ENCODE measurements at places on chromosomes 4 and X. TPM values are rescaled to one million over a fixed set of nuclear protein-coding genes. Genes with fewer than 3 reads are reported as not detected.

The SLC34A2 gene
- not detected for polyA plus RNA-seq

- DNase-seq: no peak
These were observed 53.5 kb upstream of the FGF13 start for GRCh38 chrX:138765051-138765450.

The TCEAL2 gene
- not detected for polyA plus RNA-seq

The IGFBP7 gene
- 46.9 TPM for polyA plus RNA-seq

DNA sequence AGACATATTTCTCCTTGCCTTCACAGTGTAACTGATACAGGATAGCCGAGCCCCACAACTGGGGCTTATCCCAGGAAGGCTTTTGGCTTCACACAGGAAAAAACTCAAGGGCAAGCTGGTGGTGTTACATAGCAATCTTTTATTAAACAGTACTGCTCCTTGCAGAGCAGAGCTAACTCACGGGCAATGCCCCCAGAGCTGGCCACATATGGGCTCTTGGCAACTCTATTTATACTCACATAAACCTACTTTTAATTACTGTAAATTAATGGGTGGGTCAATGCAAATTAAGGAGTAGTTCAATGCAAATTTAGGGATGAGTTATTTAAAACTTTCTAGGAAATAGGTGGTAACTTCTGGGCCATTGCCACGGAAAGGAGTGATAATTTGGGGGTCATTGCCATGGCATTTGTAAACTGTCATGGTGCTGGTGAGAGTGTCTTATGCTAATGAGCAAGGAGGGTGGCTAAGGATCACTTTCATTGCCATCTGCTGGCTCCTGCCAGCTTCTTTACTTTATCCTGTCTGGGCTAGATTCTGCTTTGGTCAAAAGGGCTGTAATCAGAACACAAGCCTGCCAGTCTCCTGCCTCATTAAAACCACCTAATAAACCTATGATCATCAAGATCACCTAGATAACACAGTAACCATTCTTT, 288.8 kb downstream of the CENPC start:
- DNase-seq: no peak

The TRAM1L1 gene
- not detected for polyA plus RNA-seq

The NEIL3 gene
- polyA plus RNA-seq: 0.70 TPM

GRCh38 chr4:1416948-1417260, 10.7 kb upstream of the NKX1-1 start:
- no peak for DNase-seq

DNA sequence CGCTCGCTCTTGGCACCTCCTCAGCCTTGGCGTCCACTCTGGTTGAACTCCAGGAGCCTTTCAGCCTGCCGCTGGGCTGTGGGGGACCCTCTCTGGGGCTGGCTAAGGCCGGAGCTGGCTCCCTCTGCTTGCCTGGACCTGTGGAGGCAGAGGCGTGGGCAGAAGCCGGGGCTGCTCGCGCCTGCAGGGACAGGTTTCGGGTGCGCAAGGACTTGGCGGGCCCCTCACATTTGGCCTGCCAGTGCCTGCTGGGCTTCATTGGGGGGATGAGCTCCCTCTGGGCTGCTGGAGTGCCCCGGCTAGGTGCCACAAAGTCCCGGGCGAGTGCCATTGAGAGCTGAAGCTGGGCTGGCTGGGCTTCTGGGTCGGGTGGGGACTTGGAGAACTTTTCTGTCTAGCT, 371.7 kb downstream of the FAM133A start:
- no peak for DNase-seq

- DNase-seq: no peak
These were observed 292.8 kb downstream of the RAPGEF2 start for GRCh38 chr4:159395693-159396092.

- no peak for DNase-seq
These were observed 403.7 kb downstream of the CENPC start for GRCh38 chr4:67141586-67141985.

- no peak for DNase-seq
These were observed 22.8 kb upstream of the FGF2 start for GRCh38 chr4:122803788-122804208.

The MAGEA4 gene
- polyA plus RNA-seq: not detected

The RHOXF2B gene
- not detected for polyA plus RNA-seq

The YY2 gene
- polyA plus RNA-seq: 0.12 TPM

- no peak for DNase-seq
These were observed 115.6 kb downstream of the CAMK2D start for GRCh38 chr4:113645771-113646441.

The NEXMIF gene
- not detected for polyA plus RNA-seq

DNA sequence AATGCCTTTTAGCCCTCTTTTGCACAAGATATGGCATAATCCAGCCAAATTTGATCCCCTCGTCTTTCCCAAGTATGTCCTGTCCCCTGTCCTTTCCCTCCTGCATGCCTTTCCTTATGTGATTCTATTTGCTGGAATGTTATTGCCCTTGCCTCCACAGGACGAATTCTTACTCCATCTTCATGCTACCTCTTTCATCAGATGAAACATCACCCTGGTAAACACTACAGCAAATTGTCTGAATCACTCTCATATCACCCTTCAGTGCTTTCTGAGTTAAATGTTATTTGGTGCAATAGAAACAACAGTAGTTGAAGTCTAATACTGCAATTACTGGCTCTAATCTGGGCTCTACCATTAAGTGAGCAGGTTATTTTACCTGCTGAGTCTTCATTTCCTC, 52.2 kb upstream of the FAT1 start:
- DNase-seq: no peak

DNA sequence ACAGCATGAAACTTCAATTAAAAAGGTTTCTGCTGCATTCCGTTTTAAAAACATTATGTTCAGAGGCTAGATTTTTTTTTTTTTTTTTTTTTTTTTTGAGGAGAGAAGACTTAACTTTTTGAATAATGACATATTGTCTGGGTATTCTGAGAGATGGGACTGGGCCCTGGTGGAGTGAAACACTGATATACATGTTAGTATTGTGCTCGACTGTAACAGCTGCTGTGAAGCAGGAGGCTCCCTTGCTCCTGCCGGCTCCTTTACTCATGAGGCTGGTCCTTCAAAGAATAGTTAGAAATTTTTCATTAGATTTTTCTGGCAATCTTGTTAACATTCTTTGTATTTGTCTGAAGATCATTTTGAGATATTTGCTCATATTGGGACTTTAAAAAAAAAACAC, 73.3 kb downstream of the TMEM131L start:
- no peak for DNase-seq

DNA sequence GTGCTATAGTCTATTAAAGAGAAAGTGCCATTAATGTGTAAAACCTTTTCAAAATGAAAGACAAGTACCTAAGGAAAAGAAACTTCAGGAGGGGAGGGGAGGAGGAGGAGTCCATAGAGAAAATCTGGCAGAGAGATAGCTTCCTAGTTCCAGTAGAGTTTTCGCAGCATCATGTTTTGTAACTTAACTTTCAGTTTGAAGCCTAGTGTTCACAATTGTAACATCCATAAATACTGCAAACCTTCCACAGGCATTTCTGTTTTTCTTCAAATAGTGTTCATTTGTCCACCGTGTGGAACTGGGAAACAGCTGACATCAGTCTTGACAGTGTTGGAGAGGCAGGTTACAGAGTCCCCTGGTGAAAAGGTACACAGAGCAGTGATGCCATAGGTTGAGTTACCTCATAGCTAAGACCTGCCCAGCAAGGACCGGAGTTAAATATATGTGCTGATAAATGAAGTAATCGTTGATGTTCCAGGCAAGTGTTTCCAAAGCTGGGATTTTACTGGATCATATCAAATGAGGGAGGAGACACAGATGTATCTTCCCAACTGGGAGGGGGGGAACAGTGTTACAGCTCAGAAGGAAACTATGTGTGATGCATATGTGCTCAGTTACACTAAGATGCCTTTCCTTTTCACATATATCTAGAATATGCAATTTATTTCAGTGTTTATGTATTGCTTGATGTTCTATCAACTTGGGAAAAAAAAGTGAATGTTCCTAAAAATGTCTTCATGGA, 369.5 kb upstream of the FAM241A start:
- no peak for DNase-seq

The ANK2 gene
- polyA plus RNA-seq: not detected

The JCHAIN gene
- 1.9 TPM for polyA plus RNA-seq

- no peak for DNase-seq
These were observed 67.6 kb downstream of the FAM53A start for GRCh38 chr4:1616557-1616930.

The LUZP4 gene
- polyA plus RNA-seq: not detected

DNA sequence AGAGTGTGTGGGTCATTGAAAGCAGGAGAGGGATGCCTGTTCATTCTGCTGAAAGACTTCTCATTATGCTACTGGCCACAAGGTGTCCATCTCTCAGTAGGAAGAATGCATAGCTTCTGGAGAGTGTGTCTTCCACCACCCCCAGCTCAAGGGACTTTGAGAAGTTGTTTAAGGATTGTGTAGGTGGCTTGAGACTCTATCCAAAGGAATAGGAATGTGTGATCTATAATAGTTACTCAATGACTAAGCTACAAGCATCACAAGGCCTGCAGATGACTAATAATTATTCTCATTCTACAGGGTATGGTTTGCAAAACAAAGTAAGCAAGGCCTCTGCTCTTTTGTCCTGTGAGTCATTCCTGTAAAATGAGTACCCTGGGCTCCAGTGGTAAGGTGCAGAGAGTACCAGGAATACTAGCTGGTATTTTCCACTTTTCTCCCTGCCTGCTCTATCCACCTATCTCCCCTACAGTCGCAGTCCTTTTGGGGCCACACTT, 279.8 kb upstream of the BOD1L1 start:
- no peak for DNase-seq

DNA sequence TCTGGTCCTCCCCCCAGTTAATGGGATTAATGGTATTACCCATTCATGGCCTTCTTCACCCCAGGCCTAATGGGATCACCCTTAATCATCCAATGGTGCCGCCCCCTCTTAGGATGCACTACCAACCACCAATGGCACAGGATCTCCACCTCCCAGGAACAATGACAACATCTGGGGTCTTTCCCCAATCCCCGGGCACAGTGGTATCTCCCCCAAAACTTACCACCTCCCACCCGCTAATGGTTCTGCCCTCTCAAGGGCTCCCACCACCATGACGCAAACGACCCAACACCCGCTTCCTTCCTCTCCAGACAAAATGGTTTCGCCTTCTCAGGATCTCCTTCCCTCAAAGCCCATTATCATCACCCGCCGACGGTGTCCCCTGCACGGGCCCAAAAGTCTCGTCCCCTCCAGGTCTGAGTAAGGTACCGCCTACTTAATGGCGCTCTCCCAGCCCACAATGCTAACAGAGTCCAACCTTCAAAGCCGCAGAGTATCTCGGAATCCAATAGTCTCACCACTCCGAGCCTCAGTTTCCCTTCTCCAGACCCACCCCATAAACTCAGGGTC, 458 bp downstream of the GRIPAP1 start:
- peak; percentile 60 for DNase-seq

DNA sequence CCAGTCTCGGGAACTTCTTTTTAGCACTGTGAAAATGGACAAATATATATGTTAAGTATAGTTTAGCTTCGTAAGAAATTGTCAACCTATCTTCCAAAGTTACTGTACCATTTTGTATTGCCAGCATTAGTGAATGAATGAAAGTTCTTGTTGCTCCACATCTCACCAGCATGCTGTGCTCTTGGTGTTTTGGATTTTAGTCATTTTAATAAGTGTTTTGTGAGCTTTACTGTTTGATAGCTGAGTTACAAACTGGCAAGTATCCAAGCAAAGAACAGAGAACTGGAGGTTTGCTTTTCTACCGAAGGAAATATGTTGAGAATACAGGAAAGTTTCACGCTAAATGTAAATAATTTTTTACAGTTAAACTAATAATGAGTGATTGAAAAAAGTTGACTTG, 33.0 kb downstream of the SNCA start:
- no peak for DNase-seq

The PPBP gene
- 0.80 TPM for polyA plus RNA-seq

DNA sequence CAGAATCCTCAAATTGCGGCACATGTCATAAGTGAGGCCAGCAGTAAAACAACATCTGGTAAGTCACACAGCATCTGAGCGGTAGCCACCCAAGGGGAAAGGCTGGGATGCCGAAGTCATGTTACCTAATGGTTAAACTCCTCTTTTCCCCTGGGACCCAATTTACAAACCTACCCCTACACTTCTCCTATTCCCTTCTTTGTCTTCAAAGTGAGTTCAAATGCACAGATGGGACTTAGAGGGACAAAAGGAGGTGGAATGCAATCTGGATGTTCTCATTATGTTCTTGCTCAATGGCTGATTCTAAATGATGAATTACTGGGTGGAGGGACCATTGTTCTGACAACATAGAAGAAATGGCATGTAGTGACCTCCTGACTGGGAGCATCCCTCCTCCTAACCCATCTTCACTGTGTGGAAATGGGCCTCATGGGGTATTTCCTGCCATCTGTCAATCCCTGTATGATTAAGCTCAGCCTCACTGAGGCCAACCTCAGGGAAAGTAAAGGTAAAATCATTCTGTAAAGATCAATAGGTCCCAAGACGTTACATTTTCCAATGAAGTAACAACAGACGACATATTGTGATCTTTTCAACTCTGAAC, 8.5 kb downstream of the CD40LG start:
- no peak for DNase-seq

The MAGEA3 gene
- polyA plus RNA-seq: not detected

DNA sequence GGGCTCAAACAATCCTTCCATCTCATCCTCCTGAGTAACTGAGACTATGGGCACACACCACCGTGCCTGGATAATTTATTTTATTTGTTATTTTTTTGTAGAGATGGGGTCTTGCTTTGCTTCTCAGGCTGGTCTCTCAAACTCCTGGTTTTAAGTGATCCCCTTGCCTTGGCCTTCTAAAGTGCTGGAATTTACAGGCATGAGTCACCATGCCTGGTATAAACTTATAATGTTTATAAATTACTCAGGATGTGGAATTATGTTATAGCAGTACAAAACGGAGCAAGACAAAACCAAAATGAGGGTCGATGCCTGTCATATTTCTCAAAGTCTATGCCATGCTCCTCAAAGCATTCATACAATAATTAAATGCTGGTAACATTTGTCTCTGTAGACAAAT, 29.8 kb upstream of the TEX13C start:
- DNase-seq: no peak

The IQCM gene
- not detected for polyA plus RNA-seq

DNA sequence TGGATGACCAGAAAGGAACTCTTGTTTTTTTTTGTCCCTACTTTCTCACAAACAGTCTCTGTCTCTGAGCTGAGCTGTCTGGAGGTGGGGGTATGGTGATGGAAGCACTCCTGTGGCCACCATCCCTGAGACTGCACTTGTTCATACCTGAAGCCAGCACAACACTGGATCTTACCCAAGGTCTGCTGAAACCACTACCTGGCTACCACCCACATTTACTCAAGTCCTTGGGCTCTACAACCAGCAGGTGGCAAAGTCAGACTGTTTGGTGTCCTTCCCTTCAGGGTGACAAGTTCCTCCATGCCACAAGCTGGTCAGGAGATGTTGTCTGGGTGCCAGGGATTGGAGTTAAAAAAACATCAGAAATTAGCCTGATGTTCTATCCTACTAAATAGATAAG, 89.7 kb downstream of the NEXMIF start:
- no peak for DNase-seq
